ENCODE measurements at places on chromosomes 12 and 14.

DNA sequence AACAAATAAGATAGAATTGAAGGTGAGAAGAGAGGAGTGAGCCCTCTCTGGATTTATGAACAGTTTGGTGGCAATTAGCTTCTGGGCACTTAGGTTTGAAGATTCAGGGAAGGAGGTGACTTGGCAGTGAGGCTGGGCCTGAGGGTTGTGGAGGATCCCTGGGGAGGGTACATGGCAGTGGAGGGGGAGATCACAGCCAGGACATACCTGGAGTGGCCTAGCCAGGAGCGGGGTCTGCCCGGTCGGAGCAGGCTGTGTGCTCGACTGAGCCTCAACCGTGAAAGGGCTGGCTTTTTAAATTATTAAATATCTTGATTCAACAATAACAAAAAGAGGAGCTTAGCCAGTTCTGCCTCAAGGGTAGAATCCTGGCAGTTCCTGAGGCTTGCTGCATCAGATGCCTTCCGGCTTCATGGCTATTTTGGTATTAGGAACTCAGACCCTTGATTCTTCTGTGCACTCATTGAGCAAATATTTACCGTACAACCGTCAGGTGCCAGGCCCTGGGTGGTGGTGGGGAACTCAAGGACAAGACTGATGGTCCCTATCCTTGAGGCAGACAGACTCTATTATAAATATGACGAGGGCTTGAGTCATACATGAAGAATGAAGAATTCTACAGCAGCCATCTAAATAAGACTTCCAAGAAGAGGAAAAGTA is 73.4 kb downstream of the SPTB start:
- no peaks in the 10 kb centered on the region for H3K27me3 ChIP-seq
- no peak overlapping the region for H3K4me3 ChIP-seq
- H3K4me1 ChIP-seq = no peaks in the 10 kb centered on the region
- H3K36me3 ChIP-seq = no peaks in the 10 kb centered on the region

DNA sequence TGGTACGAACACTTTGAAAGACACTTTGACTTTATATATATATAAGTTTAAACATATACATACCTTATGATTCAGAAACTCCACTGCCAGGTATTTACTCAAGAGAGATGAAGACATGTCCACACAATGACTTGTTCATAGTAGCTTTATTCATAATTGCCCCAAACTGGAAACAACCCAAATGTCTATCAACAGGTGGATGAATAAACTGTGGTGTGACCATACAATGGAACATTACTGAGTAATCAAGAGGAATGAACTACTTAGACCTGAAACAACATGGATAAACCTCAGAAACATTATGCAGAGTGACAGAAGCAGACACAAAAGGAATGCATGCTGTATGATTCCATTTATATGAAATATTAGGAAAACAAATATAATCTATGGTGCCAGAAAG is 71.1 kb downstream of the PPP1R36 start:
- H3K27ac ChIP-seq = no peak overlapping the region
- no peaks in the 10 kb centered on the region for H3K27me3 ChIP-seq
- DNase-seq = no peak
- no peaks in the 10 kb centered on the region for H3K36me3 ChIP-seq
- H3K4me3 ChIP-seq = no peak overlapping the region

DNA sequence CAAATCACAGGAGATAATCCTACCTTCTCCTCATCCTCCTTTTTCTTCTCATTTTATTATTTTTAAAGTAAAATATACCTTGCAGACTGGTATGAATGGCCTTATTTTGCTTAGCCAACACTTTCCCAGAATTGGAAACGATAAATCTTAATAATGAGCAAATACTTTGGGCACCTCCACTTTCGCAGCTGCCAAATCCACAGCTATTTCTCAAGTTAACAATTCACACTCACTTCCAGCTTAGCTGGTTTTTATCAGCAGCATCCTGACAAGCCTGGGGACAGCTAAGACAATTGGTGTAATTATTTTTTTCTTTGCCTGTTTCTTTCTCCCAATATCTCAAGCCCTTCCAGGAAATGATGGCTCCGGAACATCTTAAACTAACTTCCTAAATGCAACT is 867.5 kb upstream of the TMEM132C start:
- no peak overlapping the region for H3K4me3 ChIP-seq
- H3K27ac ChIP-seq = no peak overlapping the region
- no peaks in the 10 kb centered on the region for H3K4me1 ChIP-seq
- no peak for DNase-seq

DNA sequence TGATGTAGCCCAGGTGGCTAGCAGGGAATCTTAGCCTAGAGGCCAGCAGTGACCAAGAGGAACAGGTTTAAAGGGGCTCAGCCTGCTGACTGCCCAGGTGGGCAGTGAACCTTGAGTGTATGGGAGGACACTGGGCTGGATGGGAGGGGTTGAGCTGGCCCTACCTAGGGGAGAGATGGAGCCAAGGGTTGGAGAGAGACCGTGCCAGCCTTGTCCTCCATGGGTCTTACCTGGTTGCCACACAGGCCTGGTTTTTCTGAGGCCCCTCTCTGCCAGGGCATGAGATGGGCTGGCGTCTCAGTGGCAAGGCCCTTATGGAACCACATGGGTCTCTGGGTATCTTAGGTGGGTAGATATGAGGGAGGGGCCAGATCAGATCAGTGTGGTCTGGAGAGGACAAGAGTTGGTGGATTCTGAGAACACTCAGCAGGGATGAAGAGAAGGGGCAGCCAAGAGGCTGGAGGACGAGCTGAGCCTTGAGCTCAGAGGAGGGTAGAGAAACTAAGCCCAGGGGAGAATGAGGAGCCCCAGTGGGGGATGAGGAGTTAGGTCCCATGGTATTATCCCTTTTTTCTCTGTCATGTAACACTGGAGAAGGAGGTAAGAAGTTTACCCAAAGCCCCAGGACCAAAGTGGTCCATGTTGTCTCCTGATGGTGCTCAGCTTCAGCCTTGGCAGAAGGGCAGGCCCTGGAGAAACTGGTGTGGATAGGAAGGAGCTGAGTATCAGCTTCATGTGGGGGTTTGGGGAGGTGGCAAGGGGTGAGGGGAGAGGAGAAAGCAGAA is 3.7 kb downstream of the GZMB start:
- no peak overlapping the region for H3K27ac ChIP-seq
- H3K4me1 ChIP-seq = no peaks in the 10 kb centered on the region
- DNase-seq = no peak
- no peak overlapping the region for H3K4me3 ChIP-seq
- H3K27me3 ChIP-seq = no peaks in the 10 kb centered on the region
- H3K36me3 ChIP-seq = no peaks in the 10 kb centered on the region

DNA sequence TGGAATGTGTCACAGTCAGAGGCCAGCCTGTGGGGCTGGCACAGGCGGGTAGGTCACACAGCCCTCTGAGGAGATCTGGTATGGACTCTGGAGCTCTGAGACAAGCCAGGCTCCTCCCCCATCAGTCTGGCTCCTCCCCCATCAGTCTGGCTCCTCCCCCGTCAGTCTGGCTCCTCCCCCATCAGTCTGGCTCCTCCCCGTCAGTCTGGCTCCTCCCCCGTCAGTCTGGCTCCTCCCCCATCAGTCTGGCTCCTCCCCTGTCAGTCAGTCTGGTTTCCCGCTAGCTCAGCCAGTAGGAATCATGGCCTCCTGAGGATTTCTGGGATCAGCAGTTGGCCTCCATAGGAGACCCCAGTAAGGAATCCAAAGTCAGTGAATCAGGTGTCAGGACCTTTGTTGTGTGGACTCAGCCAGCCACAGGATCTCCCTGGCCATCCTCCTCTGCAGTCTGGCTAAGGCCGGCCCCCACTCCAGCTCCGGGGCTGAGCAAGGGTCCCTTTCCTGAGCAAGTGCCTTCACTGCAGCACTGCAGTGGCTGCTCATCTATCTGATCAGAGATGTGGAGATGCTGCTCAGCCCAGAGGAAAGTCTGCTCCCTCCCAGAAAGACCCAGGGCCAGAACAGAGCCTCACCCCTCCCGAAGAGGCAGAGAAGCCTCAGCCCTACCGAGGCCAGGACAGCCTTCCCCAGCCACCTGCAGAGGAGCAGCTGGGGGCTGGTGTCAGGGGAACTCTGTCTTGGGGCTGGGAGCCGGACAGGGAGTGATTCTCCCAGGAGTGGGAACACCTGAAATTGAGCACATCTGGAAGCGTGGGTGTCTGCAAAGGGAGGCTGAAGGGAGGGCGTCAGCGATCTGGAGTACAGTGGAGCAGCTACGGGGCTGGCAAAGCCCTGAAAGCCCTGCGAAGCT is 35.7 kb downstream of the IQSEC3 start:
- peaks cover 70% of the 10 kb centered on the region for H3K27me3 ChIP-seq
- H3K36me3 ChIP-seq = no peaks in the 10 kb centered on the region
- no peak overlapping the region for H3K27ac ChIP-seq
- DNase-seq = no peak
- H3K4me1 ChIP-seq = no peaks in the 10 kb centered on the region

DNA sequence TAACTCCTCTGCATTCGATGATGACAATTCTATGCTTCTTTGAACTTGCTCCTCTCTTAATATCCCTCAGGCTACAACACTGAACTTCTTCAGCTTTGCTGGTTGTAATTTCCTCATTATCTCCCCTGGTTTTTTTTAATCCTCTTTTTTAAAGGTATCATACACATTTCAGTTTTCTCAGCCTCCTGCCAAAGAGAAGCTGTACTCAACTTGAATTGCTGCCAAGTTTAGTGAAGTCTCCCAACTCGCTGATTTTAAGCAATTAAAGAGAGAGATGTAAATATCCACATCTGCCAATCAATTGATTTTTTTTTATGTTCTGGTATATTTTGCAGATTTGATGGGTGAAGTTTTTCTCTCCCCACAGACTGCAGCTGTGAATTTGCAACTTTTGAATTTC is 817.8 kb downstream of the GALC start:
- no peak overlapping the region for H3K4me3 ChIP-seq
- no peak overlapping the region for H3K27ac ChIP-seq
- no peak for DNase-seq
- H3K27me3 ChIP-seq = no peaks in the 10 kb centered on the region
- no peaks in the 10 kb centered on the region for H3K36me3 ChIP-seq
- H3K4me1 ChIP-seq = no peaks in the 10 kb centered on the region

DNA sequence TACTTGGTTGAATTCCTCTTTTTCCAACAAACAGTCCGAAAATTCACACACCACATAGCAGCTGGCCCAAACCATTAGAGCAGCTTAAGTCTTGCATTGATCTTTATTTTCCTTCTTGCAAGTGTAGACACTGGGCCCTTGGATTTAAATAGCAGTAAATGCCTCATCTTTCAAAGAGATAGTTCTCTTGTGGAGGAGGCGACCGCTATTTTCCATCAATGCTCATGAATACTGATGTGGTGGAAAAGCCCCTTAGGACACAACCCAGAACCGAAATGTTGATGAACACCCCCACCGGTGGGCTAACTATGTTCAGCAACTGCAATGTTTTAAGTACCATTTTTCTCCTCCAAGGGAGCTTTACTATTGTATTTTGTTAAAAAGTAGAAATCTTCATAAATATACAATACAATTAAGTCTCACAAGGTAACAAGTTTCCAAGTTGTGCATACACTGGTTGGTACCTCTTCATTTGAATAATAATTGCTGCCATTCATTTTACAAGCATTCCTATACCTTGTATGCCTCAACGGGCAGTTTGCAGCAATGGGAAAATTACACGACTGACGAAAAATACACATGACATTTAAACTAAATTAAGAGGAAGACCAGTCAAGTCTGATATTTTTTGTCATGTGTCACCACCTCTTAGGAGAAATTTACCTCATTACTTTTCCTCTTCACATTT is 18.0 kb downstream of the NIN start:
- no peak for DNase-seq
- no peak overlapping the region for H3K4me3 ChIP-seq
- H3K36me3 ChIP-seq = no peaks in the 10 kb centered on the region
- H3K27me3 ChIP-seq = no peaks in the 10 kb centered on the region

DNA sequence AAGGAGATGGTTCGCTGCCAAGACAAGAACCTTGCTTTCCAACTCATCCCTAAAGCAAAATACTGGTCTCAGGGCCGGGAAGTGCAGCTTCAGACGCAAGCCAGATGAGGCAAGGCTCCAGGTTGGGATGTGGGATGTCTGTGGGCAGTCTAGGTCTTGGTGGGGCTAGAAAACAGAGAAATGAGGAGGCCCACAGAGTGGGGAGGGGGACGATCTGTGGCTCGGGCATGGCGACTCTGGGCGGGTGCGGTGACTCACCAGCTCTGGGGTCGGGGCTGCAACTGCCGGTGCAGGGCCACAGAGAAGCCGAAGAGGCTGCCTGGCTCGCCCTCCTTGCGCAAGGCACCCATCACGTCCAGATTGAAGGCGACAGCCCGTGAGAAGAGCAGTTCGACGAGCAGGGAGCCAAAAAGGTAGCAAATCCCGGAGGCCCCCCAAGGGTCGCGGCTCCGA is 459 bp downstream of the ITGA7 start:
- DNase-seq = no peak
- peaks cover 3% of the 10 kb centered on the region for H3K4me1 ChIP-seq
- no peak overlapping the region for H3K27ac ChIP-seq
- H3K36me3 ChIP-seq = no peaks in the 10 kb centered on the region

Data from left lung (tissue), 14 donors.